ENCODE measurements at places on chromosomes 11 and 22.
A peak's percentile ranks its signal among the peaks of the same experiment; 100 is the strongest.

- DNase-seq, result no peak
Measured at GRCh38 chr11:78255919-78256318, 67.2 kb downstream of the USP35 start.

DNA sequence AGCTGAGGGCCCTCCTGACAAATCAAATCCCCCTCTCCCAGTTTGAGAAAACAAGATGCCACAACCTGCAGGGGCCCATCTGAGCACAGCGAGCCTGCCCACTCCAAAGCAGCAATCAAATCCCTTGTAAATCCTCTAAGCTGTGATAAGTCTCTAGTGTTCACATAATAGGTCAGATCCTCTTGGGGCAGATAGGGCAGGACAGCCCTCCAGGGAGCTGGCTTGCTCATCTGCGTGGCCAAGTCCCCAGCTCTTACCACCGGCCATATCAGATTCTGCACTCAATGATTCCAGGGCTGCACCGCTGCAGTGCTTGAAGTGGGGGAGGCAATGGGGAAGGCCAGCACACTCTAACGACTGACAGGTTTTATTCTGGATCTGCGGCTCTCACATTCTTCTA, 29.6 kb upstream of the FLI1 start:
- no peak for DNase-seq

DNA sequence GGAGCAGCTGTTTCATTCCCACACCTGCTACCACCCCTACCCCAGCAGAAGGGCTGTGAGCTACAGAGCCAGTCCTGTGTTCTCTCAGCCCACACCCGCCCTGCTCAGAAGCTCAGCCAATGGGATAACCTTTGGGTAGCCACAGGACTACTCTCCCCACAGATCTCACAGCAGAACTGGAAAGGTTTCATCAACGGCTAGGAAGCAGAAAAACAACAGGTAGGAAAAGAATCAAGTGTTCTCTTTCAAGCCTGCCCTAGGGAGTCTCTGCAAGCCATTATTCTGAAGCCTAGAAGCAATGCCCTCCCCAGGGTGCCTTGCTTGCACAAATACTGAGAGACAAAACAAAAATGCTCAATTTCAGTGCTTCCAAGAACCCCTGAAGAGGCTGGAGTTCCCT, 77.2 kb downstream of the TMPRSS5 start:
- no peak for DNase-seq

DNA sequence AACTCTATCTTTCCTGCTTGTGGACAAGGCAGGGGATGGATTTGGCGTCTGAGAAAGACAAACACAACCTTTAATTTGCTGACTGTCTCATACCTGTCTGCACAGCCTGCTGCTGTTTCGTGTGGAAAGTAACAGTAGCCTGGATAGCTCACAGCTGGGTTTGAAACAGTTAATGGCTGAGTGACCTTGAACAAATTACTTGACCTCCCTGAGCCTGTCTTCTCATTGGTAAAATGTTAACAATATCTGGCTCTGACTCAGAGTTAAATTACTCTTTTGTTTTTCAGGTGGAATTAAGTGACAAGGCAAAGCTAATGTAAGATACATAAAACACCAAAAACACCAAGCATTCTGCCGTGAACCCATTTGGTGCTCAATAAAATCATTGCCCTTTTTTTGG, 41.1 kb upstream of the ADA2 start:
- no peak for DNase-seq

GRCh38 chr11:2747248-2748027, 47.6 kb upstream of the KCNQ1OT1 start:
- no peak for DNase-seq

DNA sequence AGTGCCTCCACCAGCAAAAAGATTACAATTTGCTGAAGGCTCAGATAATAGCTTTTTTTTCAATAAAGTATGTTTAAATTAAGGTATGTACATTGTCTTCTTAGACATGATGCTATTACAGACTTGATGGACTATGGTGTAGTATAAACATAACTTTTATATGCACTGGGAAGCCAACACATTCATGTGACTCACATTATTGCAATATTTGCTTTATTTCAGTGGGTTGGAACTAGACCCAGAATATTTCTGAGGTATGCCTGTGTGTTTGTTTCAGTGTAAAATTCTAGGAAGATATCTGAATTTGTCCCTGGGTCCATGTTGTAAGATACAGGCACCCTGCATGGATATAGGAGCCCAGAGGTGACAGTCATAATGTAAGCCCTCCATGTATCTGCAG, 120.0 kb upstream of the BDNF start:
- no peak for DNase-seq

GRCh38 chr22:30573594-30574094, 821 bp downstream of the GAL3ST1 start:
- peak; percentile 30 for DNase-seq

- DNase-seq, result no peak
Measured at GRCh38 chr11:79973721-79974617, 533.1 kb upstream of the TENM4 start.

DNA sequence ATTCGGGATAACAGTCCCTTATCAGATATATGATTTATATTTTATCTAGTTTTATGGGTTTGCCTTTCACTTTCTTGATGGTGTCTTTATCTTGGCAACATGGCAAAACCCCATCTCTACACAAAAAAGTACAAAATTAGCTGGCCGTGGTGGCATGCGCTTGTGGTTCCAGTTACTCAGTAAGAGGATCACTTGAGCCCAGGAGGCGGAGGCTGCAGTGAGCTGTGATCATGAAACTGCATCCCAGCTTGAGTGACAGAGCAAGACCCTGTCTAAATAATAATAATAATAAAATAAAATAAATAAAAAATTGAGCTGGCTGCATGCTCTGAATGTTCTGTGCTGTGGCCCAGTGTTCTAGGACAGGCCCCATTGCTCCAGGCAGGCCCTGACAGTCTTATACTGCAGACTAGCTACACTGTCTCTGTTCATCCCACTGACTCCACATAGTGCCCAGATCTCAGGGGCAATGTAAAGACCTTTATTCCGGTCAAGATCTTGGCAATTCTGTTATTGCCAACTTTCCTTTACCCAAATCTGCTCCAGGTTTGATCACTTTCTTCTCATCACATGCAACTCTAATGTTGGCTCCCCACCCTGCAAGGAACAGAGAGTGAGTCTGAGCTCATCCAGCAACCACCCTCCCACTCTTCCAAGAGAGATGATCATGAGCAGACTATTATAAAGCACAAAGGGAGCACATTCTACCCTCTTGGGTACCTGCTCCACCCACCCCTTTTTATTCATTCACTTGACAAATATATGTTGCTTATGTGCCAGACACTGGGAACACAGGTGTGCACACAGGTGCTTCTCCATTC, 8.8 kb downstream of the HSPA8 start:
- DNase-seq, result no peak

DNA sequence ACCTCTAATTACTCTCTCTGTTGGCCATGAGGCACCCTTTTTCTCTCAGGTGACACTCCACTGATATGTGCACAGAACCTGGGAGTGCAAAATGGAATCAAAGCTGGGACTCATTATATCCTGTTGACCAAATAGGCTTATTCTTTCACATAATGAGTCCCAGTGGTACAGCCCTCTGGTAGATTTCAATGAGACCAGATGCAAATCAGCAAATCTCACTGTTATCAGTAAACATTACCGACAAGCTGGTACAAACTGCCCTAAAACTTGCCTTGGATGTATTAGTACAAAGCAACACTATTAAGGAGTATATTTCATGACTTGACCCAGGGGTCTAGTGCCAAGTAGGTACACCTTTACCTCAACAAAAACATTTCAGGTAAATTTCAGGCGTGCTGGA, 128.3 kb downstream of the DDX10 start:
- DNase-seq, result no peak

DNA sequence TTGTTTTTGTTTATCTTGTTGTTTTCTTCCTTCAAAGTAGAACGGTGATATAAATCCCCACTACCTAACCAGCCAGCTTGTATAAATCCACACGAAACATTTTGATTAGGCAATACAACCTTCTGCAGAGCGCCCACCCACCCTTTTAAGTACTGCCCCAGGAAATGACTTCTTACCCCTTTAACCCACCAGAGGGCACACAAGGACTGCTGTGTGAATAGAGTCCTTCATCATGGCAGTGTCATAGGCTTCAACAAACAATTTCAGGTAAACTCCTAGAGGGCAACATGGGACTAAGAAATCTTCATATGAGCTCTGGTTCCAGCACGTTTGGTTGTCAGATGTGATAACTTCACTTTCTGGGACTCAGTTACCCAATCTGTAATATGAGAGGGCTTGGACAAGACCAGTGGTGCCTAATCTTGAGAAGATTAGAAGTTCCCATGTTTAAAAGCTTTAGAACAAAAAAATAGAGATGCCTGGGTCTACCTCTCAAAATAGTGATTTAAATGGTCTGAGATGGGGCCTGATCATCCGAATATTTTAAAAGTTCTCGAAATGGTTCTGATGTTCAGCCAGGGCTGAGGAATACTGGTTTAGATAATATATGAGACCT, 56.1 kb downstream of the PIWIL4 start:
- peak; percentile 87 for DNase-seq

DNA sequence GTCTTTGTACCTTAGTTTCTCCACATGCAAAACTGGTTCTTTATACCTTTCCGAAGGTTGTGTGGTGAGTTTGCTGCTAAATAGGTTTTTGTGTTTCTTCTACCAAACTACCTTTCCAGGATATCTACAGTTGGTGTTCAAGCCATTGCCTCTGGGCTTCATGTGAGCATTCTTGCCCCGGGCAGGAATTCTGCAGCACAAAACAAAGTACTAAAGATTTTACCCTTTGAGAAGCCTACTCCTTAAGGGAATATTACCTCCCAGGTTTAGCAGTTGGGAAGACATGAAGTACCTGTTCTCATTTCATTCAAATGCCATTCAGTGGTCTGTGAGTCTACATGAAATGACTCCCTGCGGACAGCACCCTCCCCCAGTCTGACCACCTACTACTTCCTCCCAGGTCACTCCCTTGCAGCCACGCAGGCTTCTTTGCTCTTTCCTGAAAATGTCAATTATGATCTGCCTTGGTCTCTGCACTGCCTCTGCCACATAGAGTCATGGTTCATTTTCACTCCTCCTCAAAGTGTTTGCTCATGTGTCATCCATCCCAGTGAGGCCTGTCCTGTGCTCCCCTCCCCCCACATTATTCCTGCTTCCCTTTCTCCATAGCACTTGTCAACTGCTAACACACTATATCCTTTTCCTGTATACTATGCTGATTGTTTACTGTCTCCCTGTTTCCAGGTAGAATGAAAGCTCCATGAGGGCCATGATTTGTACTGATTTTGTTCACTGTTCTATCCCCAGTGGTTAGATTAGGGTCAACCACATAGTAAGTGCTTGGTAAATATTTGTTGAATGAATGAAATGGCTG, 36.9 kb downstream of the PACS1 start:
- no peak for DNase-seq

GRCh38 chr11:59197991-59198390, 14.7 kb downstream of the MPEG1 start:
- peak; percentile 78 for DNase-seq

- no peak for DNase-seq
Measured at GRCh38 chr11:61785837-61786402, 6.5 kb downstream of the TMEM258 start.

GRCh38 chr11:126522152-126522551, 166.7 kb downstream of the ST3GAL4 start:
- no peak for DNase-seq

- no peak for DNase-seq
Measured at GRCh38 chr22:49977578-49977977, 17.0 kb downstream of the PIM3 start.
